Placental epithelial cell (primary cell): ENCODE measurements at places on chromosomes 4 and X. TPM values are rescaled to one million over a fixed set of nuclear protein-coding genes. Genes with fewer than 3 reads are reported as not detected.

Gene CFAP97
- total RNA-seq, result 16.5 and 22.0 TPM in 2 replicates

Gene CTAG1B
- total RNA-seq, result not detected in 2 replicates

Gene SMAD1
- 6.2 and 15.7 TPM in 2 replicates for total RNA-seq

Gene SYTL5
- total RNA-seq, result 0.39 and 0.43 TPM in 2 replicates

Gene CPLX1
- not detected in 2 replicates for total RNA-seq

Gene ASB9
- 0.65 and 2.0 TPM in 2 replicates for total RNA-seq

Gene ABCG2
- 0.79 and 5.2 TPM in 2 replicates for total RNA-seq

Gene SCML2
- 0.79 and 0.98 TPM in 2 replicates for total RNA-seq

Gene COX7B2
- total RNA-seq, result not detected in 2 replicates

Gene FGF5
- under 0.01 TPM in 1 of 2 replicates, not detected in the other for total RNA-seq

Gene RELL1
- total RNA-seq, result 58.9 and 76.6 TPM in 2 replicates

Gene FAM50A
- 25.5 and 28.8 TPM in 2 replicates for total RNA-seq

Gene ETDC
- total RNA-seq, result not detected in 2 replicates

Gene CPE
- total RNA-seq, result 1.5 and 4.7 TPM in 2 replicates

Gene CYP4V2
- 3.7 and 6.7 TPM in 2 replicates for total RNA-seq

Gene CLDN34
- total RNA-seq, result not detected in 2 replicates

Gene GCNA
- total RNA-seq, result 2.3 and 4.7 TPM in 2 replicates

Gene RAI2
- total RNA-seq, result not detected in 2 replicates

Gene PPP1R2C
- not detected in 2 replicates for total RNA-seq

Gene RBMXL3
- total RNA-seq, result not detected in 2 replicates

Gene FAM184B
- under 0.01 TPM in 1 of 2 replicates, not detected in the other for total RNA-seq

Gene BMPR1B
- total RNA-seq, result 0.87 and 3.1 TPM in 2 replicates

Gene CHST7
- 0.79 and 2.3 TPM in 2 replicates for total RNA-seq

Gene AMTN
- not detected in 2 replicates for total RNA-seq

Gene RAB41
- total RNA-seq, result not detected in 2 replicates

Gene TMPRSS11D
- total RNA-seq, result not detected in 2 replicates

Gene EDNRA
- total RNA-seq, result not detected in 2 replicates

Gene RASL11B
- 0.22 TPM in 1 of 2 replicates, not detected in the other for total RNA-seq

Gene USP46
- total RNA-seq, result 7.9 and 8.7 TPM in 2 replicates

Gene GYPA
- total RNA-seq, result not detected in 2 replicates

Gene NWD2
- under 0.01 TPM in 2 replicates for total RNA-seq

Gene MEPE
- total RNA-seq, result not detected in 2 replicates

Gene YY2
- 0.98 and 1.6 TPM in 2 replicates for total RNA-seq

Gene TMEM271
- not detected in 2 replicates for total RNA-seq

Gene SH2D1A
- total RNA-seq, result not detected in 2 replicates

Gene RENBP
- total RNA-seq, result under 0.01 and 0.11 TPM in 2 replicates

Gene OPRPN
- total RNA-seq, result not detected in 2 replicates
